ENCODE measurements at places on chromosomes 6 and 20.

DNA sequence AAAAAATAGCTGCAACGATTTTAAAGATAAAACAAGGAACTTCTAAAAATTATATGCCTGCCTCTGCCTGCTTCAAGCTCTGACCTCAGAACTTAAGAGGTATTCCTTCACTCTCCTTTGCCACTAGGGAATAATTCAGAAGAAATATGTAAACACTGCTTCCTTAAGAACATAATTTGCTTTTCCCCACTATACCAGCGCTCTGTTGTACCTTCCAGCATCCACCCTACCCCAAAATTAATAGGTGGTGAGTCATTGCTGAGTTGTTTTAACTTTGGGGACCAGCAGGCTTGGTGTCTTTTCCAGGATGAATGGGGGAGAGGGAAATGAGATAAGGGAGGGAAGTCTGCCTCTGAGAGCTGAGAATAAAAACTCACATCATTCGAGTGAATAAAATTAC, 107.7 kb upstream of the ATXN1 start:
- DNase-seq: no peak

DNA sequence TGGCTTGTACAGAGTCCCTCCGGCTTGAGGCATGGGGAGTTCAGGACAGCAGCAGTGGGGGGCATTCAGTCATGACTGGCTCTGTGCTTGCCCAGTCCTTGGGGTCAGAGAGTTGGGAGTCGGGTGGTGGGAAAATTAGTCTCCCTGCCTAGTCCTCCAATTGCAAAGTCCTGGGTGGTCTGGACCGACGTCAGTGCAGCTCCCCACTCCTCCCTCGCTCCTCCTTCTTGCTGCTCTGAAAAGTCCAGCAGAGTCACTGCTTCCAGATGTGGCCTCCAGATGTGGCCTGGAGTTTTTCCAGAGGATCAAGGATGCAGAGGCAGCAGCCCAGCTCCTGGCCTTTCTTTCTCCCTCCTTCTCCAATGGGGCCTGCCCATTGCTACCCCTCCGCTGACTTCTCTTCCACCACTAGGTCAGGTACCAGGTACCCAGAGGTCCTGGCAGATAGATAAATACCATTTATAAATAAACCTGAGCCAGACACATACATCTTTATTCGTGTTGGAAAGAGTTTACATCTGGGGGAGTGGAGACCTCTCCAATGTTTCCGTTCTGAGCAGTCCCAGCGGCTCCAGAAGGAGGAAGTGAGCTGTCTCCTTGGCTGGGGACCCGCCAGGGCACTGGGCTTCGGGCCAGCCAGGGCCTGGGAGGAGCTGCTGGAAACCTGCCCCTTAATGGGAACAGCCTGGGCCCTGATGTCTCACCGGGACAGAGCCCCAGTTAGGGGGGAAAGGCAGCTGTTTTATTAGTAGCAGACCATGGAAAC, 49.0 kb upstream of the RNF24 start:
- peak; percentile 99 for DNase-seq

- DNase-seq: peak; percentile 86
These were observed 183.6 kb upstream of the PRDM1 start for GRCh38 chr6:105902401-105903031.

DNA sequence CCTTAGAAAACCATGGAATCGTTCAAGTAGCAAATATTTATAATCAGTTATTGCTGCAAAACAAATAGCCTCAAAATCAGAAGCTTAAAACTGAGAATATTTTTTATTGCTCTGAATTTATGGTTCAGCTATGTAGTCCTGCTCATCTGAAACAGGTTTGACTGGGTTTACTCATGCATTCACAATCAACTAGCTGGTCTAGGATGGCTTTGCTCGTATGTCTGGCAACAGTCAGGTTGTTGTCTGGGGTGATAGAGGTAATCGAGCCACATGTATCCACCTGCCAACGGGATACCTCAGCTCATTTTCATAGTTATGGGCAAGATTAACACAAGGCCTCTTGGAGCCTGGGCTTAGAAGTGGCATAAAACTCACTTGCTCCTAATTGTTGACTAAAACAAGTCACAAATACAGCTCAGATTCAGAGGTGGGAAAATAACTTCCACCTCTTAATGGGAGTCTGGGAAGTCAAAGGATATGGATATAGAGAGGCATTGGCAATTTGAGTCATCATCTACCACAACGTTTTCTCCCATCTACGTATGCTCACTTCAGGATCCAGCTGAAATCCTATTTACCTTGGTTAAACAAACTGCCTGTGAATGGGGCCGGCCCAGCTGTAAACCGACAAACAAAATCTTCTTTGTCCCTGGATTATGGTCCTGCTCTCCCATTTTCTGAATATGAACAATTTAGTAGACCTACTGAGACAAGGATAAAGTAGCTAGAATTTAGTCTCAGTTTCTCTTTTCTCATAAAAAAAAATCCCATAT, 54.5 kb upstream of the TENT5A start:
- no peak for DNase-seq

DNA sequence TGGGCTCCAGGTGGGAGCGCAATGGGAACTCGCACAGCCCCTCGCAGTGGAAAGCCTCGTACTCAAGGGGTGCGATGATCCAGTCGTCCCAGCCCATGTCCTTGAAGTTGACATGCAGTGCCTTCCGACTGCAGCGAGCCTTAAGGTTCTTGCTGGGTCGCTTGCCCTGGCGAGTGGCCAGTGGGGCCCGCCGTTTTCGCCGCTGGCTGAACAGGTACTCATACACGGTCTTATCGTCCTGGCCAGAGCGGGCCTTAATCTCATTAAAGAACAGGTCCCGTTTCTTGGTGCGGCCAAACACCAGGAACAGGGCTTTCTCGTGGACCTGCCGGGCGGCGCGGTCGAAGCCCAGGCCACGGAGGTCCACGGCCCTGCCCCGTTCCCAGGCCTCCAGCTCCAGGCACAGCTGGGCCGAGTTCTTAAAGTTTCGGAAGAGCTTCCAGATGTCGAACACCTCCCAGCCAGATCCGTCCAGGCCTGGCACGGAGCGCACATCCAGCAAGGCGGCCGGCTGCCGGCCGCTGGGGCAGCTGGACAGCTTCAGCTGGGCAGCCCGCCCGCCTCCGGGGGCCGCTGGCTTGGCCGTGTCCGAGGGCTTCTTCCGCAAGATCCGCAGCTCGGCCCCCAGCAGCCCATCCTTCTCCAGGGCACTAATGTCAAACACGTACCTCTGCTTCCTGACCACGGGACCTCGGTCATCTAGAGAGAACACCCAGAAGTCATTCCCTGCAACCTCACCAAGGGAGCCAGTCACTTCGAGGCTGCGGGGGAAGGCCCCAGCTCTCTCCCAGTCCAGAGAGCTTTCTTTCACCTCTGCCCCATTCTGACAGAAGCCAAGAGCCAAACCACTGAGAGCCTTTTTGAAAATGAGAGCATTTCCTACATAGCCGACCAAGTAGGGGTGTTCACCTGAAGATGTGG, 3.7 kb downstream of the GDF5 start:
- DNase-seq: peak; percentile 70

- DNase-seq: no peak
These were observed 1.3 kb upstream of the MTFR2 start for GRCh38 chr6:136251394-136251793.

DNA sequence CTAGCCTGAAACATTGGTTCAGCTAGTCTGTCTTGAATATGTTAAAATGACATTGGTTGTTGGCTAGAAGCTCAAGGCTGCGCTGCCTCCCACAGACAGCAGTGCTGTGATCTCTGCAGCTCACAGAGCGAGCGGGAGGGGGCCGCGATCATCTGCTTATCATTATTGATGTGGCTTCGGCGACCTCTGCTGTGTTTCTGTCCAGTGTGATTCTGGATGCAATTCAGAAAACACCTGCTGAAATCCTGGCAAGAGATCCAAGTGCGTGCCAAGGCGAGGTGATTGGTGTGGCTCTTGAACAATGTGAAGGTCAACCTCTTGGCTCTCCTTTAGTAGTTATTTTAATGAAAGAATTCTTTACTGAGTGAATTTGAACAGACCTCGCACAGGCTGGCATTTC, 142.3 kb upstream of the SASH1 start:
- DNase-seq: no peak

GRCh38 chr6:6008089-6008647, 1.4 kb upstream of the NRN1 start:
- no peak for DNase-seq

- no peak for DNase-seq
These were observed 789 bp downstream of the CCND3 start for GRCh38 chr6:41940759-41941279.

DNA sequence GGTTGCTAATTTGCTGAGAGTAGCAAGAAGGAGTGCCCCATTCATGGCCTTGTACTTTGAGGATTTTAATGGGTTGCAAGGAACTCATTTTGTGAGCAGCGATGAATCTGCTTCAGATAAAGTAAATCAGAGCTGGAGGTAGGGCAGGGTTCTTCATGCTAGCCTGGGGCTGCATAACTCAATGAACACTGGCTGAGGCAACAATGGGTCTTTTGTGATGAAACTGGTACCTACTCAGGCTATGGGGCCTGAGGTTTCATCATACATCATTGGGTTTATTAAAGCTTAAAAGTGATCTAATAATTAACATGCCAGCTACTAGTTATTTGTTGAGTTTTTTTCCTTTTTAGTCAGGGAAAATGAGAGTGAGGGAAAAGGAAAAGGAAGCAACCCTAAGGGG, 106.9 kb downstream of the FAM50B start:
- no peak for DNase-seq

GRCh38 chr6:89379281-89379680, 26.8 kb upstream of the UBE2J1 start:
- DNase-seq: no peak

Measured in fibroblast of mammary gland (primary cell).